ENCODE measurements at places on chromosomes 7 and 10.

GRCh38 chr10:114691442-114691941, 33.4 kb upstream of the ABLIM1 start:
- peaks cover 2% of the 10 kb centered on the region for H3K4me1 ChIP-seq
- no peak for DNase-seq
- peaks cover 1% of the 10 kb centered on the region for H3K27me3 ChIP-seq
- H3K36me3 ChIP-seq, result peaks cover under 1% of the 10 kb centered on the region

DNA sequence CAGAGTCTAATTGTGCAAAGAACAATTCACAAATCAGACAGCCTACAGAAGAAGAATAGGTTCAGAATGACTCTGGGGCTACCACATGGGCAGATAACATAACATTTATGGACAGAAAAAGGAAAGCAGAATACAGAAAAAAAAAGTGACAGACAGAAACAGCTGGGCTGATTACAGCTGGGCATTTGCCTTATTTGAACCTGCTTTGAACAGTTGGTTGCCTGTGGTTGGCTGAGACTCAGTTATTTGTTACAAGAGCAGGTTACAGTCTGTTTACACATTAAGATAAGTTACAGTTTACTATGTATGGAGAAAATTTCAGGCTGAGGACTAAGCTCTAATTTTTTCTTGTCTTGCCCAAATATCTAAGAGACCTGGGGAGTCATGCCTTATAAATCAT, 327.2 kb downstream of the GALNT17 start:
- peak overlapping the region; percentile 26 for H3K4me3 ChIP-seq
- no peak overlapping the region for H3K27ac ChIP-seq
- peaks cover 20% of the 10 kb centered on the region for H3K4me1 ChIP-seq
- no peak for DNase-seq
- H3K27me3 ChIP-seq, result no peaks in the 10 kb centered on the region

GRCh38 chr7:114923403-114923713, 1.5 kb downstream of the MDFIC start:
- H3K27me3 ChIP-seq, result no peaks in the 10 kb centered on the region
- peaks cover 4% of the 10 kb centered on the region for H3K4me1 ChIP-seq
- H3K36me3 ChIP-seq, result no peaks in the 10 kb centered on the region

- no peaks in the 10 kb centered on the region for H3K36me3 ChIP-seq
- H3K4me1 ChIP-seq, result peaks cover 3% of the 10 kb centered on the region
- DNase-seq, result no peak
- no peaks in the 10 kb centered on the region for H3K27me3 ChIP-seq
- H3K4me3 ChIP-seq, result no peak overlapping the region
Measured at GRCh38 chr10:18501629-18502028, 149.8 kb downstream of the NSUN6 start.

- no peak overlapping the region for H3K4me3 ChIP-seq
- H3K36me3 ChIP-seq, result no peaks in the 10 kb centered on the region
- no peak overlapping the region for H3K27ac ChIP-seq
- no peaks in the 10 kb centered on the region for H3K4me1 ChIP-seq
Measured at GRCh38 chr7:64628192-64628591, 37.7 kb upstream of the ZNF107 start.

DNA sequence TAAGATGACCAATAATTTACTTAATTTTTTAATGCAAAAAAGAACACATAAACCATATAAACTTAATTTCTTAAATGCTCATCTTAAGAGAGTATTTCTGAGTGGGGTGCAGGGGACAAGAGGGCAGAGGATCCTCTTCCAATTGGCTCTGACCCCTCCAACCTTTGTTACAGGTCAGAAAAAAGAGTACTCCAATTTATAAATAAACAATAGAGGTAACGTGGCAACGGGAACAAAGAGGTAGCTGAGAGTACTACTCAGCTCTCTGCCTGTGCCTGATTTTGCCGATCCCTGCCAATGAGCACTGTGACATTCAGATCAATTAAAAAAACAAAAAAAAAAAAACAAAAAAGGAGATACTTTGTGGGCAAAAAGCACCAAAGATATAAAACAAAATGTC, 307.9 kb downstream of the PARD3 start:
- H3K4me3 ChIP-seq, result no peak overlapping the region
- no peaks in the 10 kb centered on the region for H3K27me3 ChIP-seq
- no peak overlapping the region for H3K27ac ChIP-seq

GRCh38 chr7:55138663-55139062, 119.8 kb downstream of the EGFR start:
- H3K4me3 ChIP-seq, result no peak overlapping the region
- H3K27me3 ChIP-seq, result peaks cover 2% of the 10 kb centered on the region
- DNase-seq, result no peak
- H3K36me3 ChIP-seq, result no peaks in the 10 kb centered on the region

DNA sequence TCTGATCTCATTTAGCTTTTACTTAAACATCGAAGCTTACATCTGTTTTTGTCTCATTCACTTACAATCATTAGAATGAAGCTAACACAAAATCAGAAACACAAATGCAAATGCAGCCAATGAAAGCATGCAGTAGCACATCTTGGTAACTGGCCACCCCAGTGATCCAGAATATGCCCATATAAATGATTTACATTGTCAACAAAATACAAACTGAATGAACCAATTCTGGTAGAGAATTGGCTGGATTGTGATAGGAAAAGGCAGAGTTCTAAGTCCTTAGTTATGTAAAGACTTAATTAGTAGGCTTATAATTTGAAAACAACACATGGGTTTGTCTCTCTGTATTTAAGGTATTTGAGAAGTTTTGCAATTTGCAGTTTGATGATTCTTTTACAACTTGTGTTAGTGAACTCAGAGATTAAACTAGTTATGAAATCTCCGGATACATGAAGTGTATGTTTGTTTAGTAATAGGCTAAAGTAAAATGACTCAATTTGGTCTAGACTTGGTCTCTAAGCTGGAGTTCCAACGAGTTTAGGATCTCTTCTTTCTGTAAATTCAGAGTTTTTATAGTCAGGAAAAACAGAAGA, 21.2 kb downstream of the TECTB start:
- no peak overlapping the region for H3K27ac ChIP-seq
- DNase-seq, result no peak
- H3K4me3 ChIP-seq, result no peak overlapping the region
- peaks cover 2% of the 10 kb centered on the region for H3K27me3 ChIP-seq
- H3K36me3 ChIP-seq, result no peaks in the 10 kb centered on the region

- no peak overlapping the region for H3K27ac ChIP-seq
- no peaks in the 10 kb centered on the region for H3K36me3 ChIP-seq
- no peaks in the 10 kb centered on the region for H3K4me1 ChIP-seq
Measured at GRCh38 chr10:109173121-109173520, 750.2 kb downstream of the XPNPEP1 start.

DNA sequence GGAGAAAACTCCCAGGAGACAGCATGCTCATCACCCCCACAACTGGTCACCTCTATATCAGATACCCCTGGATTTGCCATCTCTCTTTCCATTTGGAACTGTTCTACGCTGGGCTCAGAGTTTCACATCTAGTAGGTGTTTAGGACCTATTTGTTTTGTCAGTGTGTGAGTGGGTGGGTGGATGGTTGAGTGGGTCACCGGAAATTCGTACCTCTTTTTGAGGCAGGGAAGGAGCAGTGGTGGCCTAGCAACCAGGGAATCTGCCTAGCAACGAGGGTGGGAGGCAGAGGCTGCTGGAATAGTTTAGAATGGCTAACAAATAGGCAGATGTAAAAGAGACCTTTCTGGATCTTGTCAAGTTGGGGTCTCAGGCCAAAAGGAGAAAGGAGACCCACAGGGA, 23.2 kb upstream of the SLF2 start:
- no peaks in the 10 kb centered on the region for H3K36me3 ChIP-seq
- H3K27me3 ChIP-seq, result no peaks in the 10 kb centered on the region
- H3K4me1 ChIP-seq, result peaks cover 3% of the 10 kb centered on the region
- no peak overlapping the region for H3K4me3 ChIP-seq
- no peak for DNase-seq

DNA sequence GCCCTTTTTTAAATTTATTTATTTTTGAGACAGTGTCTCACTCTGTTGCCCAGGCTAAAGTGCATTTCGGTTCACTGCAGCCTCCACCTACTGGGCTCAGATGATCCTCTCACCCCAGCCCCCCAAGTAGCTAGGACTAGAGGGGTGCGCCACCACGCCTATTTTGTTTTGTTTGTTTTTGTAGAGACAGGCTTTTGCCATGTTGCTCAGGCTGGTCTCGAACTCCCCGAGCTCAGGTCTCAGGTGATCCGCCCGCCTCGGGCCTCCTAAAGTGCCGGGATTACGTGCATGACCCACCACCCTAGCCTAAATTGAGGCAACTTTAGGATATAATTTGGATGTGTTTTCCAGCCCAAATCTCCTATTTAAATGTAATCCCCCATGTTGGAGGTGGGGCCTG, 805 bp downstream of the ZNF736 start:
- H3K27ac ChIP-seq, result peak overlapping the region; percentile 89
- H3K4me3 ChIP-seq, result peak overlapping the region; percentile 67
- no peaks in the 10 kb centered on the region for H3K36me3 ChIP-seq

- H3K4me3 ChIP-seq, result no peak overlapping the region
- DNase-seq, result no peak
- no peaks in the 10 kb centered on the region for H3K36me3 ChIP-seq
- H3K27ac ChIP-seq, result no peak overlapping the region
Measured at GRCh38 chr7:29190349-29191045, 4.1 kb upstream of the CHN2 start.

DNA sequence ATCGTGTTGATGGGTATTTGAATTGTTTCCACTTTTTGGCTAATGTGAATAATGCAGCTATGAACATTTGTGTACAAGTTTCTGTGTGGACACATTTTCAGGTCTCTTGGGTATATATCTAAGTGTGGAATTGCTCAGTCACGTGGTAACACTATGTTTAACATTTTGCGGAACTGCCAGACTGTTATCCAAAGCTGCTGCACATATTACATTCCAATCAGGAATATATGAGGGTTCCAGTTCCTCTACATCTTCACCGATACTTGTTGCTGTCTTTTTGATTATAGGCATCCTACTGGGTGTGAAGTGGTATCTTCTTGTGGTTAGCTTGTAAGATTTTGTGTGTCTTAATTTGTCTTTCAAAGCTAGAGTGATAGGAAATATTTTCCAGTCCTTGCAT, 6.8 kb downstream of the PTPN12 start:
- peaks cover 36% of the 10 kb centered on the region for H3K4me1 ChIP-seq
- H3K27me3 ChIP-seq, result peaks cover 2% of the 10 kb centered on the region
- H3K27ac ChIP-seq, result no peak overlapping the region
- no peak for DNase-seq
